ENCODE measurements at places on chromosomes 16 and 17. TPM values are rescaled to one million over a fixed set of nuclear protein-coding genes. Genes with fewer than 3 reads are reported as not detected.

Gene CEP112
- total RNA-seq: 1.6 TPM

Gene GPRC5C
- 0.74 TPM for total RNA-seq

Gene TBC1D3G
- total RNA-seq: not detected

Gene CCDC40
- 8.1 TPM for total RNA-seq

Gene HEXIM1
- 30.5 TPM for total RNA-seq

Gene ABCA9
- 0.23 TPM for total RNA-seq

Gene KRT25
- total RNA-seq: not detected

Gene CDRT15
- total RNA-seq: not detected

Gene NOTUM
- 0.11 TPM for total RNA-seq

Gene ALOX15B
- total RNA-seq: 0.32 TPM

Gene NKD1
- 0.08 TPM for total RNA-seq

Gene PRSS33
- total RNA-seq: 14.9 TPM

Gene C17orf100
- 0.15 TPM for total RNA-seq

Gene FASN
- 246 TPM for total RNA-seq

Gene HIRIP3
- total RNA-seq: 44.9 TPM

Gene KRTAP9-2
- not detected for total RNA-seq

Gene CA5A
- not detected for total RNA-seq

Gene SMTNL2
- not detected for total RNA-seq

Gene CLEC18B
- 3.9 TPM for total RNA-seq

Gene KRT27
- total RNA-seq: not detected

Gene TMEM235
- not detected for total RNA-seq

Gene CRLF3
- total RNA-seq: 17.9 TPM

Gene ENPP7
- not detected for total RNA-seq

Gene MYH8
- not detected for total RNA-seq

Gene HS3ST6
- total RNA-seq: not detected

Gene KRTAP4-5
- not detected for total RNA-seq

Gene CCL18
- total RNA-seq: not detected

Gene CCL17
- total RNA-seq: not detected

Gene IL34
- total RNA-seq: not detected

Gene PPP1R27
- not detected for total RNA-seq

Gene CCL4
- not detected for total RNA-seq

Gene HOXB9
- 22.8 TPM for total RNA-seq

Gene GAST
- not detected for total RNA-seq

Gene TBC1D3
- total RNA-seq: not detected

Gene HCRT
- total RNA-seq: not detected

Gene ABCC11
- total RNA-seq: not detected
